Stimulated activated CD8-positive, alpha-beta memory T cell treated with anti-CD3 and anti-CD28 coated beads, Interleukin-4, amount 100 ng/mL, for 1 hour (primary cell): ENCODE measurements at places on chromosomes 7 and 10.
A peak's percentile ranks its signal among the peaks of the same experiment; 100 is the strongest.

DNA sequence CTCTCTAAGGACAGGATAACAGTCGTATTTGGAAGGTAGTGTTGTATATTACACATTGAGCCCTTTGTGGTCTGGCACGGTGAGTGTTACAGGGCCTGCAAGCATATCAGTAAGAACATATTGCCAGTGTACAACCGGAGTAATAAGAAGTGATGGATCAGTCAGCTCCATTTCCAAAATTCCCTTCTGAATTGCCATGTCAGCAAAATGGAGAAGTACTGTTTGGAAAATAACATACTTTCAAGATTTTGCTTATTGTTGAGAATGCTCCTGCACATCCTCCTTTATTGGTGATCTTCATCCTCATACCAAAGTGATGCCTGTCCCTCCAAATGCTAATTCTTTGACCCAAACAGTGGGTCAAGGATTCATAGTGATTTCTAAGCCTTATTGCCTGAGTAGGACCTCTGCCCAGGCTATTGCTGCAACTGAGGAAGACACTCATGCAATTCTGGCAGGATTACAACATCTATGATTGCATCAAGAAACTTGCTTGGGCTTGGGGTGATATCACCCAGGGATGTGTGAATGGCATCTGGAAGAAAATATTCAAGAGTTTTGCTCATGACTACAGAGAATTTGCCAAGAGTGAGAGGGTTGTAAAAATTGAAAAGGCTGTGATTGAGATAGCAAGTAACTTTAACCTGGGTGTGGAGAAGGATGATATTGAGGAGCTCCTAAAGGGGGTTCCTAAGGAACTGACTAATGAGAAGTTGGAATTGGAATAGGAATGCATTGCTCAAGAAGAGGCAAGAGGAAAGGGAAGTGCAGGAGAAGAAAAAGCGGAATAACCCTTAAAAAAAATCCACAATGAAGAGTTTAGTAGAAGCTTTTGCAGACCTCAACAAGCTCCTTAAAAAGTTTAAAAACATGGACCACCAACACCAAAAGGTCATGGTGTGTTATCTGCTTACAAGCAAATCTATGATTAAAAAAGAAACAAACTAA lies 452.2 kb upstream of the SORCS1 start:
- no peak for DNase-seq

DNA sequence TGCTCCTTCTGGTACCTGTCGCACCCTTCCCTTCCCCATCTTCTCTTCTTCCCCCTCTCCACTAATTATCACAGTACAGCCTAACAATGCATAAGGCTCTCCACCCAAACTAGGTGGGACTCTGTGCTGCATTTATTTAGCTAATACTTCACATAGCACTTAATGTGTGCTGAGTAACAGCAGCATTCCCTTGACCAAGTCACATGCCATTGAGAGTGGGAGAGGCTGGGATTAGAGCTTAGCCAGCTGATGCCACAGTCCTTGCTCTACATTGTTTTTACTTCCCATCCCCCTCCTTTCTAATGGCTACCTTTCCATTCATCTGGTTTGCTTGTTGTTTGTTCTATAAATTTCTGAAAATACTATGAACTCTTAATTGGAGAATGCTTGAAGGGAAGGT lies 426.9 kb downstream of the LRMDA start:
- no peak for DNase-seq

DNA sequence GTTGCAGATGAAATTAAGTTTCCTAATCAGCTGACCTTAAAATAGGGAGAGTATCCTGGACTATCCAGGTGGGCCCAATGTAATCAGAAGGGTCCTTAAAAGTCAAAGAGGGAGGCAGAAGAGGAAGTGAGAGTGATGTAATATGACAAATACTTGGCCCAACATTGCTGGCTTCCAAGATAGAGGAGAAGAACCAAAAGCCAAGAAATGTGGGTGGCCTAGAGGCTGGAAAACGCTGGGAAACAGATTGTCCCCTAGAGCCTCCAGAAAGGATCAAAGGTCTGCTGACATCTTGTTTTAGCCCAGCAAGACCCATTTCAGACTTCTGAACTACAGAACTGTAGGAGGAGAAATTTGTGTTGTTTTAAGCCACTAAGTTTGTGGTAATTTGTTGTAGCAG lies 79.7 kb upstream of the NOBOX start:
- no peak for DNase-seq

DNA sequence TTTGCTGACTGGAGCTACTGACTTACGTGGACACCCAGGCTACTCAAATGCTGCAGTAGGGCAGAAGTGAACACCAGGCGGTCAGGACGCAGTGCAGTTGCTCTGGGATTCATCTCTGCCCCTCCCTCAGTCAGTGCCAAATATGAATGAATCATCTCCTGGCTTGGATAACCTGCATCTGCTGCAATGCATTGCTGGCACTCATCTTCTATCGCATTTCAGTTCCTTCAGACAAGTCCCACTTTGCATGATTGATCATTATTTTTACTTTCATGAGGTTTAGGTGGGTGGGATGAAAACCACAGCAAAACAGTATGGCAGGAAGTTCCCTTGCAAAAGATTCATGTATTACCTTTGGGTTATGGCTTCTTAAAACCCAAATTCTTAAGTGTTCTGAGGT lies 224.6 kb upstream of the NRP1 start:
- DNase-seq, result no peak

GRCh38 chr7:84664626-84665025 lies 470.0 kb upstream of the SEMA3A start:
- no peak for DNase-seq

DNA sequence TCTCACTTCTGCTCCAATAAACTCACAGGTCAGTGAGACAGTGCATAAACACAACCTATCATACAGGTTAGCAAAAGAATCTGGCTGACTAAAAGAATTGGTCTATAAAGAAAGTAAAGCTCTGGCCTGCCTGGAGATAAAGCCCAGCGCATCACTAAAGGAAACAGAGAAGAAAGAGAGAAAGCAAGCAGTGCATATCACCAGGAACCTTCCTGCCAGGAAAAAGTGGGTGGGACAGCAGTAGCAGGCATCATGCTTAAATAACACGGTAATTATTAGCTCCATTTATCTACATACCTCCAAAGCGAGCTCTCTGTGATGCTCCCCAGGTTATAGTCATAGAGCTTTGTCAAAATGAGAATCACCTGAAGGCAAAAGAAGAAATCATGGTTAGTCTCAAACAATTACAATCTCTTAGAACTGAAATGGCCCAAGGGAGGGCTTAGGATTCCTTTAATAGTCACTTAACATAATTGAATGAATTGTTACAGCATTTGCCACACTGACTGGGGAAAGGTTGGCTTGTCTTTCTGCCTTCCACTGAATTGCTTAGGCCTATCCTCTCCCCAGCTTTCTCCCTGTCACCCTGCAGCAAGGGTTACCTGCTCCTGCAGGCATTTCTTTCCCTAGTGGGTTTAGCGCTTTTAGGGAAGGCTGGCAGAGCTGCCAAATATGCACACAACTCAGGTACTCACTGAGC lies 208.1 kb downstream of the SORCS1 start:
- DNase-seq, result no peak

DNA sequence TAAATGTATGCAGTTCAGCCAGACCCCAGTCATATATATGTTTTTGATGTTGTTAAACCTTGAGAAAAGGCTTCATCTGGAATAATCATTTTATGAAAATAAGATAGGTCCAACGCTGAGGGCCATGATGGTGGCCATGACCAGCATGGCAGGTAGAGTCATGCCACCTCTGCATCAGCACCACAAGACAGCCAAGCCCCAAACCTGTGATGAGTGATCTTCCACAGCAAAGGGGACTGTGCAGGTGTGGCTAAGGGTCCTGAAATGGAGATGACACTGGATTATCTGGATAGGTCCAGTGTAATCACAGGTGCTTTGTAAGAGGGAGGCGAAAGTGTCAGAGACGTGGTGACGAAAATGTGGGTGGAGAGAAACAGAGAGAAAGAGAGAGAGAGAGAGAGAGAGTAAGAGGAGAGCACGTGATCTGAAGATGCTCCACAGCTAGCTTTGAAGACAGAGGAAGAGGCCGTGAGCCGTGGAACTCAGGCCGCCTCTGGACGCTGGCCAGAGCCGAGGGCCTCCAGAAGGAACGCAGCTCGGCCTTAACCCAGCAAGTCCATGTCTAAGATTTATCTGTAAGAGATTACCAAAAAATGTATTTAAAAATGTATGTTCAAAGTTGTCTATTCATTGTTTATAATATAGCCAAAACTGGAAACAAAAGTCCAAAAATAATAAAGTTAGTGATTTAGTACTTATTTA lies 304.4 kb upstream of the SHH start:
- no peak for DNase-seq

GRCh38 chr10:87503886-87504285 lies 807 bp upstream of the MINPP1 start:
- DNase-seq, result no peak

DNA sequence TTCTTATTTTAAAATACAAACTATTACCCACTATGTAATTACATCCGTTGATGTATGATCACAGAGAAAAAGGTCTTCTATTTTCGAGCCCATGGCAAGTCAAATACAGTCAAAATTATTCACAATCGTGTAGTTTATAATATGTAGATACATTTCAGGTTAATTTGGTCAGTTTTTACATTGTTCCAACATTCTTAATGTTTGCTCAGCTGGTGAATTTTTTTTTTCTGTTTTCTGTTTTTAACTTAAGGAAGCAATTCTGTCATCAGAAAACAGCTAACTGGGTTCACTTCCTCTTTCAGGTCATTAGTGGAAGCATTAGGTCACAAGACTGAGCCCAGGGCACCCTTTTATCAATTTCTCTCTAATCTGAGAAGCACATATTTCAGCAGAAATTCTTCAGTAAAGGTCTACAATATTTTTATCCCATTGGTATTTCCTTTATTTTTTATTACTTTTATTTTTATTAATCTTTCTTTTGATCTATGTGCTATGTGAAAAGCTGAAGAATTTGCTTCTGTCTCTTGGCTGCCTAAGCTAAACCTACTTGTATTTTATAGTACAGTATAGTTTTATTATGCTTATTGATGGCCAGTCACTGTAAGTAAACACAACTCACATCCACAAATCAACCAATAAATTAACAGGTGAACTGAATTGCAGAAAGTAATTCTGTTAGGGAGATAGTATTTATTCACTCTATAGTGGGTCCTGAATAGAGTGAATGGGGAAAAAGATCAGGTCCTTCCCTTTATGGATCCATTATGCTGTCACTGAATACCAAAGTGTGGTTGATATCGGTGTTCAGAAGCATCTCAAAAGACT lies 84.6 kb downstream of the ICA1 start:
- no peak for DNase-seq

DNA sequence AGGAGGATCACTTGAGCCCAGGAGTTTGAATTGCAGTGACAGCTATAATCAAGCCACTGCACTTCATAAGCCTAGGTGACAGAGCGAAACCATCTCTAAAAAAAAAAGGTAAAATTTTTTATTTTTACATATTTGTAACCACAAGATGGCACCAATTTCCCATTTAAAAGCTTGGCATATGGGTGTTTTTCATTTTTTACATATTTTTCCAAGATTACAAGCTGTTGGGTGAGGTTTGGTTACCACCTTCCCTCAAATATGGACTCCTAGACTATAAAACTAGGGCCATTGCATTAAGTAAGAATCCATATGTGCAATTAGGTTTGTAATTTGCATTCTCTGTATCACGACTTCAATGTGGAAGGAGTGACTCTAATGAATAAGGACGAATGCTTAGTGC lies 129.3 kb upstream of the ACBD5 start:
- DNase-seq, result no peak

GRCh38 chr7:2863461-2864066 lies 19.5 kb upstream of the GNA12 start:
- peak; percentile 43 for DNase-seq
